ENCODE measurements at places on chromosomes 13 and 19.

GRCh38 chr13:113949546-113949945 lies 24.3 kb downstream of the C13orf46 start:
- no peak for DNase-seq

- no peak for DNase-seq
Measured at GRCh38 chr13:110697842-110698241, 8.1 kb downstream of the CARS2 start.

- no peak for DNase-seq
Measured at GRCh38 chr13:21748166-21748565, 77.3 kb downstream of the FGF9 start.

DNA sequence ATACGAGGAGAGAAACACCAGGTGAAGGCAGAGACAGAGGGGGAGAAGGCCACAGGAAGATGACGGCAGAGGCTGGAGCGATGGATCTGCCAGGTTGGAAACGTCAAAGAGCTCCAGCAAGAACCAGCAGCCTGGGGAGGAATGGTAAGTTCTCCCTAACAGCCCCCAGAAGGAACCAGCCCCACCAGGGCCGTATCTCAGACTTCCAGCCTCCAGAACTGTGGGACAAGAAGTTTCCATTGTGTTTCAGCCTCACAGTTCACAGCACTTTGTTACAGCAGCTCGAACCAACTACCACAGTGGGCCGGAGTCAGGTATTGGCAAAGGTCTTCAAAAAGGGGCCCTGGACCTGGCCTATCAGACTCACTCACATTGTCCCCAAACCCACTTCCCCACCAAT lies 89.2 kb upstream of the GPR183 start:
- no peak for DNase-seq

Measured in activated CD4-positive, alpha-beta T cell treated with anti-CD3 and anti-CD28 coated beads, Interleukin-2, amount 10 ng/mL, durations not matched to agents 7 days and 5 days (primary cell).